ENCODE measurements at places on chromosomes 13 and 19.

DNA sequence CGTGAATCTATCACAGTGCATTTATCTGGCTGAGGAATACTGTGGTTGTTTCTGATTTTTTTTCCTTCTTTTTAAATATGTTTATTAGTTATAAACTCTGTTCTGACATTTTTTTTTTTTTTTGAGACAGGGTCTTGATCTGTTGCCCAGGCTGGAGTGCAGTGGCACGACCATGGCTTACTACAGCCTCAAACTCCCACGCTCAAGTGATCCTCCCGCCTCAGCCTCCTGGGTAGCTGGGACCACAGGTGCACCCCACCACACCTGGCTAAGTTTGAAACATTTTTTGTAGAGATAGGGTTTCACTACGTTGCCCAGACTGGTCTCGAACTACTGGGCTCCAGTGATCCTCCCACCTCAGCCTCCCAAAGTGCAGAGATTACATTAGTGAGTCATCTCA is 6.6 kb upstream of the NUMBL start:
- DNase-seq: no peak

- no peak for DNase-seq
Measured at GRCh38 chr19:55083004-55083850, 7.6 kb downstream of the EPS8L1 start.

DNA sequence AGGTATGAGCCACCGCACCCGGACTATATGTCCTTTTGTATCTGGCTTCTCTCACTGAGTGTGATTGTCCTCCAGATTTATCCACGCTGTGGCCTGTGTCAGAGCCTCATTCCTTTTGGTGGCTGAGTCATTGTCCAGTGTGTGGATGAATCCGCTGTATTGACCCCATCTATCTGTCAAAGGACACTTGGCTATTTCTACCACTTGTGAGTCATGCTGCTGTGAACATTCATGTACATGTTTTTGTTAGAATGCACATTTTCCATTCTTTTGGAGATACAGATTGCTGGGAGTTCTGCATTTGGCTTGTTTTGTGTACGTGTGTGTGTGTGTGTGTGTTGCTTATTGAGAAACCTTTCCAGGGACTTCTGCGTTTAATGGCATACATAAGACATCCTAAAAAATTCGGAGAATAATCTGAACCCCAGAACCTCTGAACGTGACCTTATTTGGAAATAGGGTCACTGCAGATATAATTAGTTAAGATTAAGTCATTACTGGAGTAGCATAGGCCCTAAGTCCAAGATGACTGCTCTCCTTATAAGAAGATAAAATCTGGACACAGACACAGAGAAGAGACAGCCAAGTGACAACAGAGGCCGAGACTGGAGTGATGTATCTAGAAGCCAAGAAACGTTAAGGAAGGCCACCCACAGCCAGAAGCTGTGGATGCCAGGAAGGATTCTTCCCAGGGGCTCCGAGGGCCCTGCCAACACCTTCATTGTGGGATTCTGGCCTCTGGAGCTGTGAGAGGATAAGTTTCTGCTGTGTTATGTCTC is 4.9 kb upstream of the GIPC3 start:
- DNase-seq: peak; percentile 95

DNA sequence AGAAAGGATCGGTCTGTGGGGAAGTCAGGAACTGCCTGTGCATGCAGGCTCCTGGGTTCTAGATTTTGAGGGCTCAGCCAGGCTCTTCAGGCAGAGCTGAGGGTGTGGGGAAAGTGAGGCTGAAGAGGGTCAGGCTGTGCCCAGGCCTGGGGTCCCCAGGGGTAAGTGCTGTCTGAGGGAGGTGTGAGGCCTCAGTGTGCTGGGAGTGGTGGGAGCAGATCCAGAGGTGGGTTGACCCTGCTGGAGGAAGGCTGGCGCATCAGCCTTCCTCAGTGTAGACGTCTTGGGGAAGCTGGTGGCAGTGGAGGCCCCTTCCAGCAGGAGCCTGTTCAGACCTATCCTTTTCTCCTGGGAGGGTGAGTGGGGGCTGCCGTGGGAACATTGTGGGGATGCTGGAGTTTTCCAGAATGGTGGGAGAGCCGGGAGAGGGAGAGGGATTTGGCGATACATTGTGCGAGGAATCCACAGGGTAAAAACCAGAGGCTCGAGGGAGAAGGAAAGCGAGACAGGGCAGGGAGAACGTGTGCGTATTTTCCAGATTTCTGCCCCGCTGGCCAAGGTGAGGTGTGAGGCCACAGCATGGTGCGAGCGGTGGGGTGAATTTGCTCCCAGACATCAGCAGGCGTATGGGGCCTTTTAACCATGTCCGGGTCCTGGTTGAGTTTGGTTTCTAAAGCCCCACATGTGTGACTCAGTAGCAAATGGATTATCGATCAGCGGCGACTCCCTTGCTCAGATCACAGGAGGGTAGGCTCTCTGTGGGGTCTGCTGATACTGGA is 237.7 kb downstream of the TEX29 start:
- DNase-seq: no peak

GRCh38 chr13:107865318-107865575 is 350.1 kb downstream of the LIG4 start:
- no peak for DNase-seq

DNA sequence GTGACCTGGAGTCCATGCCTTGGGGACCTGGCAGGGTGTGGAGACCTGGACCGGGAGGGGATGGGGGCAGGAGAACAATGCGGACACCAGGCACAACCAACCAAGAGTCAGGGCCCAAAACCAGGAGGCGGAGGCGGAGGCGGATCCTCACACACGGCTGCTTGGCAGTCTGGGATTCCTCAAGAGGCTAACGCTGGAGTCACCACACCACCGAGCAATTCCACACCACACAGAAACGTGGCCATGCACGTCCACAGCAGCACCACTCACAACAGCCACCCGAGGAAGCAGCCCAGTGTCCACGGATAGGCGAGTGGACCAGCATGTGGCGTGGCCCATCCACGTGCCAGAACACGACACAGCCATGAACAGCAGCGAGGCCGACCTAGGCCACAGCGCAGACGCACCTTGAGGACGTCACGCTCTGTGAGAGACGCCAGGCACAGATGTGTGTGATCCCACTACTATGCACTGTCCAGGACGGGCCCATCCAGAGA is 17.7 kb downstream of the SBNO2 start:
- peak; percentile 47 for DNase-seq
